ENCODE measurements at places on chromosomes 7 and 10. TPM values are rescaled to one million over a fixed set of nuclear protein-coding genes. Genes with fewer than 3 reads are reported as not detected.

- no peak for DNase-seq
Measured at GRCh38 chr7:82616059-82616728, 172.6 kb upstream of the CACNA2D1 start.

DNA sequence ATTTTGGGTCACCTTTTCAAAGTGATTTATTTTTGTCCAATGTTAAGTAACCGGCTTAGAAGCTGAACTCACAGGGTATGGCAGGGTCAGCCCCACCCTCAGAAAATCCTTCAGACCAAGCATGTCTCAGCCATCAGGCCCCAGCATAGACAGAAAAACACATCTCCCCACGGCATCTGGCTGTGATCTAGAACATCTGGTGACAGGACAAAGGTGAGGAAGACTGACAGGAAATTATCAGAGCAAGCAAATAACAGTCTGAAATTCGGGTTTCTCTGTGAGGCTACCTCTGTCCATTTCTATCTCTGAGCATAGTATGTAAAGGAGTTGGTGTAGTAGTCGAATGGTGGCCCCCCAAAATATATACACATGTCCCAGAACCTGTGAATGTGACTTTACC is 177.0 kb upstream of the C1GALT1 start:
- no peak for DNase-seq

- DNase-seq = no peak
Measured at GRCh38 chr7:23768022-23768421, 58.0 kb downstream of the STK31 start.

- DNase-seq = no peak
Measured at GRCh38 chr7:3730276-3730675, 429.2 kb downstream of the SDK1 start.

- DNase-seq = no peak
Measured at GRCh38 chr10:31668326-31668725, 260.3 kb downstream of the ARHGAP12 start.

DNA sequence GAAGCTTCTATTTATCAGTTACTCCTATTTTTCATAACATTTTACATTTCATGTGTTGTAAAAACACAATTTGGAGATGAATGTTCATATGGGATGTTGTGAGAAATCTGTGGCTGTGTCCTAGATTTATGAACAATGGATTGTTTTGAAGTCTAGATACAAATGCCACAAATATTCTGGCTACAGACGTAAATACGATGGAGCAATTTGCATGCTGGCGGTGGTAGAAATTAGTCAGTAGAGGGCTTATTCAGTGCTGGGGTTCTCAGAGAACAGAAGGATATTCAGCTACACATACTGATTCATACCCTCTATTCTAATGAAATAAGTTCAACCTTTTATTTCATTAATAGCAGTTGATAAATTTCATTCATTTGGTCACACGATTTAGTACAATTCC is 48.8 kb downstream of the PLPP4 start:
- no peak for DNase-seq

GRCh38 chr10:34824870-34825269 is 9.8 kb upstream of the PARD3 start:
- DNase-seq = no peak

GRCh38 chr10:35462491-35462934 is 126.2 kb downstream of the CCNY start:
- DNase-seq = no peak

GRCh38 chr7:152751449-152752141 is 8.0 kb upstream of the ACTR3B start:
- no peak for DNase-seq

GRCh38 chr10:128543151-128543550 is 416.9 kb upstream of the MKI67 start:
- no peak for DNase-seq

DNA sequence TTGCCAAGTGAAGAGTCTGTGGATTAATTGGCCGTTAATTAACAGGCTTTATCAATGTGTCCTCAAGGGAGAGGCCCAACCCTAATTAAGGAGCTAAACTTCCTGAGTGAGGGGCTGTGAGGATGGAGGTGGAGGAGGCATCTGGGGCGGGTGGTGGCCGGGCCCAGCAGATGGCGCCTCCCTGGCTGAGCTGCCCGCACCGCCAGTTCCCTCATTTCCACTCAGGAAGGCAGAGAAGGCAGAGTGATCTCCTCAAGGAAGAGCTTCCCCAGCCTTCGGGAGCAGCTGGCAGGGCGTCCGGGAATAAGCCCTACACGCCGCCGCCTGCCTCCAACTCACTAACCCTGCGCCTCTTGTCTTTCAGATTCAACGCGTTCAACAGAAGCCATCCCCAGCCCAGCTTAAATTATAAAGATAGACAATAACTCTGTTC is 112.2 kb downstream of the CYTH3 start:
- DNase-seq = no peak

GRCh38 chr7:68155676-68156075 is 1159.0 kb downstream of the TYW1 start:
- no peak for DNase-seq

DNA sequence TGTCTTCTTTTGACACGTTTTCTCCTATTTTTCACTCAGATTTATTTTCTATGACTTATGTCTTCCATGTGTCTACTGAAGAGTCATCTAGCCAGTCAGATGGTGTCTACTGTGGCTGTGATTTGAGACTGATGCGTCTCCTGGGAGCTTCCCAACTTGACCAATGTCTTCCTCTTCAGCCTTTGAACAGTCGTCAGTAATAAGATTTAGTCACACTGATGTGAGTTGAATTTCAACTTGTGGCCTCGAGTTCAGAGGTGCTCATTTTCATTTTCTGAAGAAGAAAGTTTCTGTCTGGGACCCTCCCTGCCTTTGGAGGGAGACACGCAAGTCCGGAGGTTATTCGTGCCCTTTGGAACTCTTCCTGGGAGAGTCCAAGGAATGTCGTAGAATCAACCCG is 221.9 kb upstream of the INHBA start:
- no peak for DNase-seq

GRCh38 chr7:55557666-55558188 is 14.6 kb downstream of the VOPP1 start:
- peak; percentile 43 for DNase-seq

- DNase-seq = no peak
Measured at GRCh38 chr7:157719008-157719682, 382.3 kb downstream of the DNAJB6 start.

DNA sequence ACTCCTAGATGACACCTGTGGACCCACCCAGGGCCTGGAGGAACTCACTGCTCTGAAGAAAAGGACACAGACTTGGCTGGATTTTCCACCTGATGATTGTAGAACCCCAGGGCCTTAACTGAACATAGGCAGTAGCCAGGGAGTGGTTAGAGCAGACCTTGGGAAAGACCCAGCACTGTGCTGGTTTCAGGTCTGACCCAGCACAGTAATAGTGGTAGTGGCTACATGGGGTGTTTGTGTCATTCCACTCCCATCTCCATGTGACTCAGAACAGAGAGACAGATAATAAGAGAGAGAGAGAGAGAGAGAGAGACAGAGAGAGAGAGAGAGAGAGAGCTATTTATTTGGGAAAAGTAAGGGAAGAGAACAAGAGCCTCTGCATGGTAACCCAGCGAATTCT is 239.1 kb upstream of the MEOX2 start:
- DNase-seq = no peak

- DNase-seq = no peak
Measured at GRCh38 chr10:33781606-33782395, 447.3 kb upstream of the NRP1 start.

DNA sequence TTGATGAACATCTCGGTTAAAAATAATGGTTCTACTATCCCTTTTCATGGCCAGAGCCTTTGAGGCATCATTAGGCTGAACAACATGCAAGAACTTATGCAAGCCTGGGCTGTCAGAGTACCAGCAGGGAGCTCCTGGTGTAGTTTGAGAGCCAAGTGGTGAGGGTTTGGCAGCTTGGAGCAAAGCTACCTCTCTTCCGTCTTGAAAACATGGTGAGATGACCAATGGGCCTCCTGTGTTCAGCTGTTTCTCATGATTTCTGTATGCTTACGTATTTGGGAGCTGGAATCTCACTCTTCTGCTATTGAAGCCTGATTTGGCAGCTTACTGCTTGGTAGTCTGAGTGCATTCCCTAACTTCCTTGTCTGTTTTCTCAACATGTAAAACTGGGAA is 150.4 kb downstream of the CXCL12 start:
- DNase-seq = no peak

- peak; percentile 91 for DNase-seq
Measured at GRCh38 chr7:97971990-97972943, 17.7 kb downstream of the OCM2 start.

DNA sequence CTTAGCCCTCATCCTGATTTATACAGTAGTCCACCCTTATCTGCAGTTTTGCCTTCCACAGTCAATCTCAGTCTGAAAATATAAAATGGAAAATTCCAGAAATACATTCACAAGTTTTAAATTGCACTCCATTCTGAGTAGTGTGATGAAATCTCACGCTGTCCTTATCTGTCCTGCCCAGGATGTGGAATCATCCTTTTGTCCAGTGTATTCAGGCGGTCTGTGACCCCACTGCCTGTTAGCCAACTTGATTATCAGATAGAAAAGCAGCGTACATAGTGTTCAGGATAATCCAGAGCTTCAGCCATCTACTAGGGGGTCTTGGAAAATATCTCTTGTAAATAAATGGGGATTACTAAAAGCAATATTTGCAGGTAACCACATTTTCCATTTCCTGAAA is 146.3 kb downstream of the MALRD1 start:
- DNase-seq = no peak

DNA sequence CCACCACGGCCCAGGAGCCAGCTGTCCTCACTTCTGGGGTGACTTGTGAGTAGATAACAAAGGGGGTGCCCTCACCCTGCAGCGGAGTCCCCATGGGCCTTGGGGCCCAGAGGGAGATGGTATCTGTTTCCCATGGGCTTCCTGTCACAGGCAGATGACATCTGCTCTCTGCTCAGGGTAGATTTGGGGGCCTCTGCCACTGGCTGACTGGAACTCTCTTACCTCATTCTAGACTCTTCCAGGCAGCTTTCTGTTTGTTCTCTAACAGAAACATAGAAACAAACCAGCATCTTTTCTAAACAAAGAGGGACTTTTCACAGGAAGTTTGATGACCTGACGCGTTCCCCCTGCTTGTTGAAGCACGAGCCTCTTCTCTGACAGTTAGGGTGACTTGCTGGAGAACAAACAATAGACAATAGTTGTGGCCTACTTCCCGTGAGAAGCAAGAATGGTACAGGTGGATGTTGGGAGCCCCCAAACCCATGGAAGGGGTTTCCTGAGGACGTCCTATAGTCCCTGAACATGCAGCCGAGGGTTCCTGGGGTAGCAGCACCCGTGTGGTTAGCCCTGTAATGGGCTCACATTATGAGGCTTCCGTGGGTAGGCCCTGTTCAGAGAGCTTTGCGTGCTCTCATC is 61.6 kb downstream of the GRK5 start:
- peak; percentile 86 for DNase-seq

DNA sequence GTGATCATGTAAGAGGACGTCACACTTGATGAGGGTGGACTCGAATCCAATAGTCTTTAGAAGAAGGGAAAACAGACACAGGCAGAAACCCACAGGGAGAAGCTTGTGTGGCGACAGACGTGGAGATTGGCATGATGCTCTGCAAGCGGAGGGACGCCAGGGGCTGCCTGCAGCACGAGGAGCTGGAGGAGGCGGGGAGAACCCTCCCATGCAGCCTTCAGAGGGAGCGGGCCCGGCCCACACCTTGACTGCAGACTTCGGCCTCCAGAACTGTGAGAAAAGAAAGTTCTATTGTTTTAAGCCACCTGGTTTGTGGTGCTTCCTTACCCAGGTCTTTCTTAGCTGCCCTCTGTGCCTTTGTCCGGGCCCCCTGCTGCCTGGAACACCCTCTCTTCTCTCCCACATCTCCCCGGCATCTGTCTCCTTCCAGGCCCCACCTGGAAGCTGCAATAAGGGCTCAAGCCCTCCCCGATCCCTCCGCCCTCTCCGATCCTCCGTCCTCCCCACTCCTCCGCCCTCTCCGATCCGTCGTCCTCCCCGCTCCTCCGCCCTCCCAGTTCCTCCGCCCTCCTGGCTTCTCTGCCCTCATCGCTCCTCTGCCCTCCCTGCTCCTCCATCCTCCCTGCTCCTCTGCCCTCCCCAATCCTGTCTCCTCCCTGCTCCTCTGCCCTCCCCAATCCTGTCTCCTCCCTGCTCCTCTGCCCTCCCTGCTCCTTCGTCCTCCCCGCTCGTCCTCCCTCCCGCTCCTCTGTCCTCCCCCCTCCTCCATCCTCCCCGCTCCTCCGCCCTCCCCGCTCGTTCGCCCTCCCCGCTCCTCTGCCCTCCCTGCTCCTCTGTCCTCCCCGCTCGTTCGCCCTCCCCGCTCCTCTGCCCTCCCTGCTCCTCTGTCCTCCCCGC is 17.4 kb upstream of the PRKAG2 start:
- DNase-seq = no peak

GRCh38 chr7:80415522-80415921 is 96.3 kb downstream of the GNAT3 start:
- DNase-seq = no peak

DNA sequence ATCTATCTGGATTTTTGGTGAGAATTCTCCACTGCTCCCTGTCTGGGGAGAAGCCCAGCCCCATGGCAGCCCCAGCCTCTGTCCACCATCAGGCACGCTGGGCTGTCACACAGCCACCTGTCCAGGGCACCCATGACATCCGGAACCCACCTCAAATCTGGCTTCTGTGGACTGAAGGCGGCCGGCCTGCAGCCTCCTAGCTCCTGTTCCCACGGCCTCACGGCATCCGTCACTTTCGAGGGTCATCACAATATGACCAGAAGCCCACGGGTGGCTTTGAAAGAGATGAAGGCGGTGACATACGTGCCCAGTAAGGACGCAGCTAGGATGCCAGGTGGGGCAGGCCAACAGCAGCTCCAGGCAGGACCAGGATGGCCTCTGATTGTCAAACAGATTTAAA is 140.9 kb downstream of the PTPRN2 start:
- no peak for DNase-seq

- DNase-seq = no peak
Measured at GRCh38 chr10:48451969-48452878, 145.7 kb downstream of the MAPK8 start.

DNA sequence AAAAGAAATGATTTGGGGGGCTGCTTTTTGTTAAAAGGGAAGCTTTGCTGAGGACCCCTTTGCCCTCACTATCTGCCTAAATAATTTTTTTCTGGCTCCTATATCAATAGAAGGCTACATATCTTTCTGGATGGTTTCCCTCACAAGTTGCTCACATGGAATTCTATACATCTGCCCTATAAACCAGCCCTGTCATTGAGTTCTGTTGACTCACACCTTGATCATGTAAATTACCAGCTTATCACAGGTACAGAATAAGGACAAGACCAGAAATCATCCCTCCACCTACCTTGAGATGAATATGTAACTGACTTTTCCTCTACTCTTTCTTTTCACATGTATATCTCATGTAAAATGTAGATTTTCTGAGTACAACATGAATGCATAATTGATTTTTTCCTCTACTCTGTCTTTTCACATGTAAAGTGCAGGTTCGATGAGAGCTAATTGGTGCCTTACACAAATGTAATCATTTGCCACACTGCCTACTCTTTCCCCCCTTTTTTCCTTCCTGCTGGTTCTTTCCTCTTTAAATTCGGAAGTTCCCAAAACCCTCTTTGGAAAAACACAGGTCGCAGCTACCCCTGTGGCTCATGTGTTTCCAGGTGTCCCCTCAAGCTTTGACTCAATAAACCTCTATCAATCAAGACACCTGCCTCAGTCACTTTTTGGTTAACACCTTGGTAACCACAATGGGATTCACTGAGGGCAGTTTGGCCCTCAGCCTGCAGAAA is 12.5 kb downstream of the CYP3A43 start:
- no peak for DNase-seq

KCNMA1 gene
- total RNA-seq = 1.5 TPM

PCDH15 gene
- not detected for total RNA-seq

HOXA6 gene
- not detected for total RNA-seq

CYP2C19 gene
- not detected for total RNA-seq

CPA2 gene
- total RNA-seq = not detected

SEM1 gene
- 47.0 TPM for total RNA-seq

PARD3 gene
- total RNA-seq = 0.94 TPM

ASZ1 gene
- not detected for total RNA-seq

METTL27 gene
- total RNA-seq = not detected

VSIR gene
- 68.4 TPM for total RNA-seq
